Effector CD4-positive, alpha-beta T cell (primary cell): ENCODE measurements at places on chromosomes 12 and 14.

GRCh38 chr14:33756833-33757232 lies 194.0 kb downstream of the EGLN3 start:
- DNase-seq, result no peak

DNA sequence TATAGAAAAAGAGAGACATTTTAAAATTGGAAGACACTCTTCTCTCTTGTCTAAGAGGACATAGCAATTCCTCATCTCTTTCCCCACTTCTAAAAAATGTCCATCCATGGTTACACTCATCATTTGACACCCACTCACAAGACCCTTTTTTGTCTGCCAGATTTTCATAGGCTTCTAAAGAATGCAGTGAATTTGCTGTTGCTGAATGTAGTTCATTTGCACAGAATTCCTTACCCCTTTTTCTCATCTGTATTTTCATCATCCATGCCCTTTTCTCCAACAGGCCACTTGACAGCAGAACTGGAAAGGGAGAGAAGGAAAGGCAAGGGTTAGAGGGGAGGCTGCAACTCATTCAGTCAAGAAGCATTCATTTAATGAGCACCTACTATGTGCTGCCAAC lies 128.0 kb downstream of the NUAK1 start:
- DNase-seq, result no peak

DNA sequence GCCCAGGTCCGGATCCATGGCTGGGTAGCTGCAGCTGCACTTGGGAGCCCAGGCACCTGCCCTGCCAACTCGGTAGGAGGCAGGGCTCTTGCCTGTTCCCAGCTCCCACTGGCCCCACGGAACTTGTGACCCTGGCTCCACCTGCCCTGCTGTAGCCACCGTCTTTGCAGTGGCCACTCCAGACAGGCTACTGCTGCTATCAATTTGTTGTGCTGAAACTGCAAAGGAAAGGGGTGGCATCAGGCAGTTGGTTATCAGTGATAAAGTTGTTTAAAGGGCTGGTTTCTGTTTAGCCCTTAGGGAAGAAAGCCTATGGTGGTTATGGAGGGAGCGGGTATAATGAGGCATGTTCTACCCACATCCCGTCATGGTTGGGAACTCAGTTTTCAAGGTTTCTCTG lies 32.1 kb upstream of the ARID2 start:
- no peak for DNase-seq

GRCh38 chr14:24136684-24137528 lies 912 bp downstream of the PSME1 start:
- no peak for DNase-seq

DNA sequence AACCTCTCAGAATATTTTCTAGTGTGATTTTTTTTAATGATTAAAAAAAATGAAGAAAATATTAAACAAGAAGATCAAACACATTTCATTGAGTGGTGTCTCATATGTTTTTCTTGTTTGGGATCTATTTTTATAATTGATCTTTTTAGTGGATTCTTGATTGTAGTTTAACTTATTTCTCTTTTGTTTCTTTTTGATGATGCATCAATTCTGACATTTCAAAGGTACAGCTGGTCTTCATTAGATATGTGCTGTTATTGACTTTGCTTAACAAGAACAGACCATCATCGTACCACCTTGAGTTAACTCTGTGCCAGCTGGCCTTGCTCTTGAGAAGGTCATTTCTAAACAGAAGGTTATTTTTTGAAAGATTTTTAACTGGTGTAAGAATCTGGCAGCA lies 45.8 kb upstream of the FGD4 start:
- DNase-seq, result no peak

DNA sequence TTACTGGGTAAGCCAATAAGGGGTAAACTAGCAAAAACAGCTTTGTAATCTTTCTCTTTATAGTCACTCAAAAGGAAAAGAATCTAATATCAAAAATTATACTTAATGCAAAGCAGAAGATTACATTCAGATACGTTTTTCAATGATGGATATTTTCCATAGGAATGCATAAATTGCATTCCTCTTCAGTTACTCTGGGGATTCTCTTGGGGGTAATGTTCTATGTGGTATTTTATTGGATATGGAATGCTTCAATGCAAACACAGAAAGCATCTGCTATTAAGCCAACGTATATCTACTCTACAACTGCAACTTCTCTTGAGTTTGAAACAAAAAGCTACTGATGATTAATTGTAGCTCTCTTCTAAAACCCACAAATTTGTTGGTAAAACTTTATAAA lies 106.0 kb downstream of the SLC41A2 start:
- no peak for DNase-seq

DNA sequence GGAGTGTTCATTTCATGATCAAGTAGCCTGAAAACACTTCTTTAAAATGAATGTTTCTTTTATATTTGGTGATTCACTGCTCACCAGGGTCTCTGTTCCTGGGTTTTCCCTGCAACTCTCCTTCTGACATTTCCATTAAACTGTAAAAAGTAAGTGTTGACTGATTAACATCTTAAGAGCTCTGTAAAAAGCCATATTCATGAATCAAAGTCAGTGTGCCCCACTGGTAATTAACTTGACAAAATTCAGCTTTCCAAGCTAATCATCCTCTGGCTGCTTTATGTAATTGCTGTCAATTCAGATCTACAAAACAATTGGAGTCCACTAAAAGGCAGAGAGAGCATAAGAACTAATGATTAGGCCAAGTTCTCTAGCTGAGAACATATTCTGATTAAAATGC lies 41.6 kb downstream of the CNTN1 start:
- no peak for DNase-seq

GRCh38 chr12:114668151-114668885 lies 15.7 kb downstream of the TBX3 start:
- no peak for DNase-seq

DNA sequence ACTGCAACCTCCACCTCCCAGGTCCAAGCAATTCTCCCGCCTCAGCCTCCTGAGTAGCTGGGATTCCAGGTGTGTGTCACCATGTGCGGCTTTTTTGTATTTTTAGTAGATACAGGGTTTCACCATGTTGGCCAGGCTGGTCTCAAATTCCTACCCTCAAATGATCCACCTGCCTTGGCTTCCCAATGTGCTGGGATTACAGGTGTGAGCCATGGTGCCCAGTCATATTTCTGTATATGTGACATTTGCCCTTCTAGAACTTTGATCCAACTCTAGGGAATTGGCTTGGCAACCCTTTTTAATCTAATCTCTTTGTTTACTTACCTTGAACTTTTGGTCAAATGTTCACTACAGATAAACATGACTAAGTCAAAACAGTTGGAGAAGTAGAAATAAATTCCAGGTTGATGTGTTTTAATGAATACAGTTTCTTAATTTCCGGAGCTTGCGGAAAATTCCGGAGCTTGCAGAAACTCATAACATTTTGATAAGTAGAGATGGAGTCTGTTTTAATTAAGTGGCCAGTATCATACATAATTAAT lies 11.5 kb upstream of the PEBP1 start:
- no peak for DNase-seq

GRCh38 chr12:66662179-66662578 lies 16.7 kb downstream of the GRIP1 start:
- no peak for DNase-seq

GRCh38 chr14:90242444-90242843 lies 13.9 kb upstream of the PSMC1 start:
- DNase-seq, result no peak

GRCh38 chr12:1935242-1935641 lies 16.8 kb upstream of the CACNA2D4 start:
- no peak for DNase-seq

DNA sequence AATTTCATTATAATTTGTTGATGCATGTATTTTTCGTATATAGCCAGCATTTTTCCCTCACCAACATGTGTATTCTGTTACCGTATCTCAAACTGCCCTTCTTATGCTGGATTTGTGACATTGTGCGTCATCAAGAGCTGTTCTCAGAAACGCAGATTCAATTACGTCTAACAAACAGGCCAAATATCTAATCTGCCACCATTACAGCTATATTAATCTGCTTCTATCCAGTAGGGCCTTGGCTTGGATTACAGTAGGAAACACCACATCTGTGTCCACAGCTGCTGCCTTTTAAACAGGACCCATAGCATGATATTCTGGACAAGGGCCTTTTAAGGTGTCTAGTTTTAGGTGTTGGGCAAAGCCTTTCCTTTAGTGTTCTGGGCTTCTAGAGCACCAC lies 140.6 kb downstream of the PDE3A start:
- no peak for DNase-seq

- DNase-seq, result no peak
These were observed 28.7 kb downstream of the MAPKAPK5 start for GRCh38 chr12:111870706-111871105.

GRCh38 chr12:46900734-46901463 lies 75.1 kb upstream of the SLC38A4 start:
- DNase-seq, result no peak

DNA sequence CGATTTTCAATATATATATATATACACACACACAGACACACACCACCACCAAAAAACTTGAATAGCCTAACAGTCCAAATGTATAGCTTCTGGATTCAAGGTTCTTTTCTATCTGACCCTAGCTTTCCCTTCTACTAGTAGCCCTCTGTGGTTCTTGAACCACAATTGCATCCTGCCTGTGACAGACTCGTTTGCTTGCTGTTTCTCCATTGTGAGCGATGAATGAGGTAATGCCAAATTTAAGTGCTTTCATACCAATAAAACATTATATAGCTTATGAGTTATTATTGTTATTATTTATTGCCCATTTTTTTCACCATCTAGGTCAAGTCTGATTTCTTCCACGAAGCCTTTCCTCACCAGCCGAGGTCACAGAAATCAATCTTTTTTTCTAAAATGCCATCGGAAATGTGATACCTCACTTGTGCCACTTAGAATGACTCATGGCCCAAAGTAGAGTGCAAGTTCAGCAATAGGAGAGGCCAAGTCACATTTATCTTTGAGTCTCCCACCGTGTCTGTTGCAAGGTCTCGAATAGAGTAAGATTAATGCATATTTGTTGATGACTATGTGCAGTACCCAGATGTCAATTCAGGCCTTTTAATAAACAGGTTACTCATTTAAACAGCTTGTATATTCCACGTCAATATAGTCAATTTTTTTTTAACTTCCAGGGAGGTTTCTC lies 1015.8 kb upstream of the SEL1L start:
- no peak for DNase-seq

- no peak for DNase-seq
These were observed 619.4 kb downstream of the CCER1 start for GRCh38 chr12:90335566-90335965.
